Neural progenitor cell (in vitro differentiated cells): ENCODE measurements at places on chromosomes 1 and 21. TPM values are rescaled to one million over a fixed set of nuclear protein-coding genes. Genes with fewer than 3 reads are reported as not detected.
A peak's percentile ranks its signal among the peaks of the same experiment; 100 is the strongest.

Gene WNT3A
- 0.12 TPM in 1 of 2 replicates, not detected in the other for total RNA-seq

Gene RGS5
- 8.0 and 12.2 TPM in 2 replicates for total RNA-seq

Gene FNDC10
- total RNA-seq = 2.5 and 7.8 TPM in 2 replicates

Gene LAPTM5
- total RNA-seq = not detected in 2 replicates

Gene RNF207
- total RNA-seq = 3.1 and 5.9 TPM in 2 replicates

Gene NT5C1A
- total RNA-seq = not detected in 2 replicates

Gene TMEM54
- total RNA-seq = 13.5 and 14.5 TPM in 2 replicates

DNA sequence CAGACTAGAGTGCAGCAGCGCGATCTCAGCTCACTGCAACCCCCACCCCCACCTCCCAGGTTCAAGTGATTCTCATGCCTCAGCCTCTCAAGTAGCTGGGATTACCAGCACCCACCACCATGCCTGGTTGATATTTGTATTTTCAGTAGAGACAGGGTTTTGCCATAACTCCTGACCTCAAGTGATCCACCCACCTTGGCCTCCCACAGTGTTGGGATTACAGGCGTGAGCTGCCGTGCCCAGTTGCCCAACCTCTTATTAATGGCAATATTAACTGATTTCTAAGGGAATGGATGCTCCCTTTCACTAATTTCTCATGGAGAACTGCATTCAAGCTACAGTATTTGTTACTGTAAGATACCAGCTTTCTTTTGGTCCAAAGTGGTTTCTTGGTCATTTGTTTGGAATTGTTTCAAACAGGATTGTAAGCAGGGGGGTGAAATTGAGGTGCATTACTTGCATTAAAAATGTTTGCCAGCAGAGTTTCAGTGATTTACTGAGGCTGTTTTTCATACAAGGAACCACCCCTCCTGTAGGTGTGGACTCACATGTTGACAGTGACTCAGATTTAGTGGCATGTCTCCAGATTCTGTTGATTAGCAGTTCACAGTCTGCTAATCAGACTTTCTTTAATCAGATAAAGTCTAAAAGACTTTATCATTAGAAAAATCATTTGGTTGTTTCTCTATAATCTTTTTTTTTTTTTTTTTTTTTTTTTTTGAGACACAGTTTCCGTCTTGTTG lies 3.9 kb upstream of the TGFBR3 start:
- no peak for DNase-seq

DNA sequence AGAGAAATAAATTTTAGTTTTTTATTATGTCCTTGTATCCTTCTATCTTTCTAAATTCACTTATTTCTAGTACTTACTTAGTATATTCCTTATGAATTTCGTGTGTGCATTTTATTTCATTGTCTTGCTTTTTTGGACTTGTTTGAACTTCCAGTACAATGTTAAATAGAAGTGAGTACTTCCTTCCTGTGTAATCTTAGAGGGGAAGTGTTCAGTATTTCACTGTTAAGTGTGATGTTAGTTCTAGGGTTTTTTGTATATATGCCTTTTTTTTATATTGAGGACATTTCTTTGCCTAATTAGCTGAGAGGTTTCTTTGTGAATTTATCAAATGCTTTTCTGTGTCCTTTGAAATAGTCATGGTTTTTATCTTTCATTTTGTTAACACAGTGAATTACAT lies 10.7 kb downstream of the LYPLAL1 start:
- no peak for DNase-seq

GRCh38 chr1:7389906-7390603 lies 381.0 kb upstream of the VAMP3 start:
- DNase-seq = no peak

- no peak for DNase-seq
Observed at GRCh38 chr1:150532860-150533259, 16.3 kb upstream of the ADAMTSL4 start.

- no peak for DNase-seq
Observed at GRCh38 chr1:71304125-71304524, 223.3 kb upstream of the ZRANB2 start.

DNA sequence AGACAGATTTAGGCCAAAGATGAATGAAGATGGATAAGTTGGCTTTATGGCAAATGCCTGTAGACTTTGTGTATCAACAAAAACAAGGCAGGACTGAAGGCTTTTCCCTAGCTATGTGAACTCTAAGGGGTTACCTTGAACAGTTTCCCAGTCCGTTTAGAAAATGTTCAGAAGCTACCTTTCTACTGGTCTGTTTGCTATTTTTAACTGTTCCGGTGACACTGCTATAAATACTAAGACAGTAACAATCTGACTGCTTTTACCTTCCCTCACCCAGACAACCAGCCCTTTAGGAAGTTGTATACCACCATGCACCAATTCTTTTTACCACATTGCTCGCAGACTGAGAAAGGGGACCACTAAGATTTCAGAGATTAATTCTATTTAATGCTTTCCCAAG lies 102.2 kb downstream of the PHTF1 start:
- DNase-seq = no peak

DNA sequence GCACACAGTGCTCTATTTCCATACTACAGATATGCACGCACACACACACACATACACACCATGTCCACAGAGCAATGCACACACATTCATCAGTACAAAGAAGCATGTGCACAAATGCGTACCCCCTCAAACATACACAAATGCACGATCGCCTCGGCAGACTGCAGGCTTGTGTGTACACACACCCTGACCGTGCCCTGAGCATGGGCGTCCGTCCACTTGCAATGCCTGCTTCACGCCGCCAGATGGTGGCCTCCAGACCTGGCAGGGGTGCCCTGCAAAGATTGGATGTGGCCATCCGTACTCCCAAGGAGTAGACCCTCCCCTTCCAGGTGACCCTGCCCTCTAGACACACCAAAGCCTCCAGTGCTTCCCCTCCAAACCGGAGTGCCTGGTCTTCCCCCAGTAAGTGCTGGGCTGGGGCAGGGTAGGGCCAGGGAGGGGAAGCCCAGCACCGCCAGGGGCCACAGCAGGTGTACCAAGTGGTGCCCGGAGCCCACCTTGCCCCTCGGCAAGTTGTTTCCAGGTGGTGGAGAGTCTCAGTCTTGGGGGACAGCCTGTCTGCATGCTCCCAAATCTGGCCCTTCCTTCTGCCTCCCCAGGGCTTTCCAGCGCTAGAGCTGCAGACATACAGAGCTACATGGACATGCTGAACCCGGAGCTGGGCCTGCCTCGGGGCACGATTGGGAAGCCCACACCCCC lies 20.6 kb downstream of the ESPN start:
- peak; percentile 72 for DNase-seq

GRCh38 chr1:221689138-221689537 lies 52.8 kb downstream of the DUSP10 start:
- DNase-seq = no peak

DNA sequence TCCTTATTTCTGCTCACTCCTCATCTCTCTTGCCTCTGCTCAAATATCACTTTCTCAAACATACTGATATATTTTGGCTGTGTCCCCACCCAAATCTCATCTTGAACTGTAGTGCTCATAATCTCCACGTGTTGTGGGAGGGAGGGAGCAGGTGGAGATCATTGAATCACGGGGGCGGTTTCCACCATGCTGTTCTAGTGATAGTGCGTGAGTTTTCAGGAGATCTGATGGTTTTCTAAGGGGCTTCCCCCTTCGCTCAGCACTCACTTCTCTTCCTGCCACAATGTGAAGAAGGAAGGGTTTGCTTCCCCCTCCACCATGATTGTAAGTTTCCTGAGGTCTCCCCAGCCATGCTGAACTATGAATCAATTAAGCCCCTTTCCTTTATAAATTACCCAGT lies 26.6 kb downstream of the ZBTB8OS start:
- DNase-seq = no peak

GRCh38 chr1:231636157-231636556 lies 9.6 kb downstream of the DISC1 start:
- no peak for DNase-seq

GRCh38 chr1:16442265-16442664 lies 1.7 kb downstream of the NECAP2 start:
- DNase-seq = no peak

GRCh38 chr1:217021956-217022355 lies 298.7 kb upstream of the ESRRG start:
- DNase-seq = no peak
